COR-L47 (cell line): ENCODE measurements at places on chromosomes 4 and X.

DNA sequence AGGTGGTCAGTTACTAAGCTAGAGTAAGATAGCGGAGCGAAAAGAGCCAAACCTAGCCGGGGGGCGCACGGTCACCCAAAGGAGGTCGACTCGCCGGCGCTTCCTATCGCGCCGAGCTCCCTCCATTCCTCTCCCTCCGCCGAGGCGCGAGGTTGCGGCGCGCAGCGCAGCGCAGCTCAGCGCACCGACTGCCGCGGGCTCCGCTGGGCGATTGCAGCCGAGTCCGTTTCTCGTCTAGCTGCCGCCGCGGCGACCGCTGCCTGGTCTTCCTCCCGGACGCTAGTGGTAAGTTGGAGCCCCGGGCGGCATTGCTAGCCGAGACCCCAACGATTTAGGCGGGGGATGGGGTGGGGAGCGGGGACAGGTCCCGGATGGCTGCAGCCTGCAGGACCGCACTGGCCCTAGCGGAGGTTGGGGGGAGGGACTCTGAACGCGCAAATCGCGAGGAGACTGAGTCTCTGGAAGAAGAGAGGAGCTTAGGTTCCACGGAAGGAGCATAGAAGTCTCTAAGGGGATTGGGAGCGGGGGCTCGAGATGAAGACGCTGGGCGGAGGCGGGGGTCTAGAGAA is 573 bp downstream of the HTR2C start:
- DNase-seq, result no peak

DNA sequence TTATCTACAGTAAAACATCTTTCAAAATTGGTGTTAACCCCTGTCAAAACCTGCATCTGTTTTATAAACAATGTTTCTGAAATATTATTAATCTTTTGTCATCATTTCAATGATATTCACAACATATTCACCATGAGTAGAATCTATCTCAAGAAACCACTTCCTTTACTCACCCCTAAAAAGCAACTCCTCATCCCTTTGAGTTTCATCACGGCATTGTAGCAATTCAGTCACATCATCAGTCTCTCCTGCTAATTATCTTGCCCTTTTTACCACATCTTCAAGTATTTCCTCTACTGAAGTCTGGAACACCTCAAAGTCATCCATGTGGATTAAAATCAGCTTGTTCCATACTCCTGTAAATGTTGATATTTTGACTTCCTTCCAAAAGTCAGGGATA is 415.3 kb upstream of the TECRL start:
- no peak for DNase-seq

GRCh38 chrX:43860646-43861370 is 21.4 kb downstream of the MAOB start:
- peak; percentile 45 for DNase-seq

GRCh38 chr4:106266201-106266600 is 49.8 kb downstream of the TBCK start:
- DNase-seq, result peak; percentile 12

DNA sequence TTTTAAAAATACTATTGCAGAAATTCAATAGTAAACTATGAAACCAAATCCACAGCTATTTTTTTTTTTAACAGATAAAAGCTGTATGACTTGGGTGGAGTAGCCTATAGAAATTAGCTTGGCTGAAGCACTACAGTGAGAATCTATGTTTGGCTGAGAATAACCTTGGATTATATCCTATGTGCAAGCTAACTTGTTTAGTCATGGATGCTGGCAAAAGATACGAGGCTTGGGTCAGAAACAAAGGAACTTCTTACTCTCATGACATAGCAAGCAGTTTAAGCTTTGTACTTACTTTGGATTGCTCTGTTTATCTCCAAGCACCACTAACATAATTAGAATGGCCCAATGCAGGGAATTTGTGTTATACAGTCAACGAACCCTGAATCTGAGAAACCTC is 119.2 kb upstream of the GRID2 start:
- DNase-seq, result no peak

DNA sequence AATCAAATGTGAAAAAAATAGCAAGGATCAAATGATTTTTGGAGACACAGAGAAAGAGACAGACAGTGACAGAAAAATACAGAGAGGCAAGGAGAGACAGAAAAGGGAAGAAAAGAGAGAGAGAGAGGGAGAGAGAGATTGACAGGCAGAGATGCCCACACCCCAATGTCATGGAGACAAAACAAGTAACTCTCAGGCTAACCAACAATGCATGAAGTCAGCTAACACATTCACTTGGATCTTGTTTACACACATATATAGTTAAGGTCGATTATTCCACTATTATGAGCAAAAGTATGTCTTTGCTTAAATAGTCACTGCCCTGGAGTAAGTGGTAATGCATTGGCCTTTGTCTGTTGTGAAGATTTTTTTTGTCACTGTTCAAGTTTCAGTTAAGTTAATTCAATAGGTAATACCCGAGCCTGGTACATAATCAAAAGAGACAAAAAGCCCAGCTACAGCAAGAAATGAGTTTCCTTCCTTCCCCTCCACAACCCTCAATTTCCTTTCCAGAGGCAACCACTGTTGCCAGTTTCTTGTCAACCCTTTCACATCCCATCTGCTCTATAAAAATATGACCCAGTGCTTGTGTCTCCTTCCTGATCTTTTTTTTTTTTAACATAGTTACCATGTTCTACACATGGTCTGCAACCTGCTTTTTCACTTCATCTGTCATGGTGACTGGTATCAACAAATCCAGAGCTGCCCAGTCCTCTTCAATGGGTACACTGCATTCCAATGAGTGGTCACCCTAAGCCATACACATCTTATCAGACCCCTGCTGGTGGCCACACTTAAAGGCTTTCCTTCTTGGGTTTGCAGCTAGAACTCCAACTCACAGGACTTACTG is 52.1 kb downstream of the PROM1 start:
- no peak for DNase-seq

DNA sequence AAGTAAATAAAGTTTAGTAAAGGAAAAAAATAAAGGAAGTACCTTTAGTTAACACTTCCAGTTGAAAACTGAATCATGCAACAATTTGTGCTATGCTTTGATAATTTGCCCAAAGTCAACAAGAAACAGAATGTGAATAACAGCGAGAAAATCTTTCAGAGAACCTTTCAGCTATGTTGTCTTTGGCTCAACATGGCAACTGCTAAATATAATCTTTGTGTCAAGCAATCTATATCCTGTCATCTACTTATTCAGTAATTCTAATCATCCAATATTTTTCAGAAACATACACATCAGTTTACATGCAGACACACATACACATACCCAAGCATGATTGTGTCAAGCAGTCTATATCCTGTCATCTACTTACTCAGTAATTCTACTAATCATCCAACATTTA is 136.0 kb upstream of the PABPC4L start:
- DNase-seq, result no peak

DNA sequence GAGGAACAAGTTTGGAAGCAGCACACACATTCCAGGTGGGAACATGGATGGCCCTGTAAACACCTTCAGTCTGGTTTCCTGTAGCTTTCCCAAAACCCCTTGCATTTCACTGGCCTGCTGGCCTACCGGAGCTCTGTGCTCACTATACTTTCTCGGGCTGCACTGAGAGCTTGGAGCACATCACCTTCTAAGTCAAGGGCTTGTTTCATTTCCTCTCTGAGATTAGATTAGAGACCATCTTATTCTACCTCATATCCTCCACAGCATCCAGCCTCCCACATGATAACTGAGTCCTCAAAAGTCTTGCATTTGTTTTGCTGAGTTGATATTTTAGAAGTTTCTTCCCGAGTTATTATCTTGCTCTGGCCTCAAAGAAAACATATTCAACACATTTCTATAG is 147.7 kb downstream of the RASL11B start:
- no peak for DNase-seq

- DNase-seq, result no peak
Observed at GRCh38 chr4:11545651-11546050, 117.0 kb upstream of the HS3ST1 start.

- no peak for DNase-seq
Observed at GRCh38 chr4:156571146-156571545, 400.5 kb downstream of the PDGFC start.

DNA sequence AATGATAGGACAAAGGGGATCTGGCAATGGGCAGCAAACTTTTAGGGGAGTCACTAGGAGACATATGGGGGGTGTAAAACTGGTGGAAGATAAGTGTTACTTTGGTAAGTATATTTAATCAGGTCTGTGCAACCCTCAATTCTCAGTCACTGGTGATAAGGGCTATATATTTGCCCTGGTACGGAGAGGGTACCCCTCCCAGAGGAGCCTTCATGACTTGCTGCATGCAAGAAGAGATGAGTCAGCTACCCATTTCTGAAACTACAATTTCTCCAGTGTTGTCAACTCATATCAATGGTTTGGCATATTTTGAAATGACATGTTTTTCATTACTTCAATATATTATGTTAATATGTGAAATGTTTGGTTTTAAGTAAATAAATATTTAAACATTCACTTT is 14.3 kb downstream of the SMARCAD1 start:
- no peak for DNase-seq
